B cell (primary cell): ENCODE measurements at places on chromosomes 7 and 10. TPM values are rescaled to one million over a fixed set of nuclear protein-coding genes. Genes with fewer than 3 reads are reported as not detected.

GRCh38 chr10:95664543-95664942 is 8.0 kb upstream of the ALDH18A1 start:
- H3K4me3 ChIP-seq: no peak overlapping the region
- no peaks in the 10 kb centered on the region for H3K27me3 ChIP-seq
- H3K27ac ChIP-seq: no peak overlapping the region
- no peaks in the 10 kb centered on the region for H3K4me1 ChIP-seq
- no peak for DNase-seq

GRCh38 chr7:1968397-1969111 is 264.2 kb downstream of the MAD1L1 start:
- no peak overlapping the region for H3K4me3 ChIP-seq
- peaks cover 8% of the 10 kb centered on the region for H3K4me1 ChIP-seq
- H3K36me3 ChIP-seq: no peaks in the 10 kb centered on the region
- no peaks in the 10 kb centered on the region for H3K27me3 ChIP-seq
- DNase-seq: no peak

DNA sequence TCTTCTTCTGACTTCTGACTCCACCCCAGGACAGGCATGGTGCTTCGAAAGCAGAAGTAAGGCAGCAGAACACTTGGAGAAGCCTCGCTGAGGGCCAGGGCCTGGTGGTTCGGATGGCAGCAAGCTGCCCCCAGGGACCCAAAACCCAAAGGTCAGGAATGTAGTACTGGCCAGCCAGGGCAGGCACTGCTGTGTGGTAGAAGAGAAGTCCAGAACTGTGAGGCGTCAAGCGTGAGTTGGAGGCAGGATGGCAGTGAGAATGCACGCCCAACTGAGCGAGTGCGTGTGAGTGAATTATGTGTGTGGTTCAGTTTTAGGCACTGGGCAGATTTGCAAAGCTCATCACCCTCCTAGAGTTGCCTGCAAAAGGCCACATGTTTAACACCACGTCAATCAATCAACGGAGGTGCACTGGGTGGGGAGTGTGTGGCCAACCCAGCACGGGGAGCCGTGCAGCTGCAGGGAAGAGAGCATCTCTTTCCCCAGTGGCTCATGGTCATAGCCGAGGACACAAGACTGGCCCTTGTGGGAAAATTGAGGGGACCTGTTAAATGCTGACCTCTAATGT is 144.3 kb downstream of the KCNMA1 start:
- peaks cover 10% of the 10 kb centered on the region for H3K4me1 ChIP-seq
- H3K4me3 ChIP-seq: no peak overlapping the region
- no peak overlapping the region for H3K27ac ChIP-seq

DNA sequence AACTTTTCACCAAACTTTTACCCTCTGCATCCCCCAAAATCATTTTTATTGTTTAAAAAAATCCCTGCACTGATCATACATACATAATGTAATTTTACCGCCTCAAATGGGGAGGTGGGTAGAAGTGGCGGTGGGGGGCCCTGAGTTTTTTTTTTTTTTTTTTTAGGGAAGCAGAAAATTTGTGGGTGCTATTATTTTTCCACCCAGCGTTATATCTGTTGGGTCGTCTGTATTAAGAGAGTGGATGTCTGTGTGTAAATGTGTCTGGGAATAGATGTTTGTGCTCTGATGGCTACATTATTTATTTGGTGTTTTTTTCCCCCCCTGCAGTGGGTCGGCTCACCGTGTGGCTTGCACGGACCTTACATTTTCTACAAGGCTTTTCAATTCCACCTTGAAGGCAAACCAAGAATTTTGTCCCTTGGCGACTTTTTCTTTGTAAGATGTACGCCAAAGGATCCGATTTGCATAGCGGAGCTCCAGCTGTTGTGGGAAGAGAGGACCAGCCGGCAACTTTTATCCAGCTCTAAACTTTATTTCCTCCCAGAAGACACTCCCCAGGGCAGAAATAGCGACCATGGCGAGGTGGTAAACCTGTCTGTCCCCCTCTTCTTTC is 438 bp downstream of the ARID5B start:
- peaks cover 54% of the 10 kb centered on the region for H3K4me1 ChIP-seq
- H3K27me3 ChIP-seq: no peaks in the 10 kb centered on the region
- H3K27ac ChIP-seq: peak overlapping the region; percentile 97
- H3K36me3 ChIP-seq: peaks cover 8% of the 10 kb centered on the region

The SLC13A1 gene
- 0.10 TPM in 1 of 2 replicates, not detected in the other for total RNA-seq
